ENCODE measurements at places on chromosomes 7 and 10.

GRCh38 chr7:129150199-129150996 is 5.9 kb downstream of the TSPAN33 start:
- DNase-seq: no peak

DNA sequence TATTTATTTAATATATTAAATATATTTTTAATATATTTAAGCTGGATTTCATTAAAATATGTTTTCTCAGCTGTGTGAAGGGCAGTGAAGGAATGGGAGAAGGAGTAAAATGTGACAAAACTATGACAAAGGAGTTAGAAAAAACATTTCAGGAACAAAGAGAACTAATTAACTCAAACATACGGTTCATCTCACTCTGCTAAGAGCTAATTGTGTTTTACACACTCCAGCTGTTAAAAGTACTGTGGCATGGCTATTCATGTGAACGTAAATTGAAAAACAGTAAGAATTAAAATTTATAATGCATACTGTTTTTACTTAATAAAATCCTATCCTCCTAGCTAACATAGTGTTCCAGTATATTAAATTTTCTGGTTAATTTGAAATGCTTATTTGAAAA is 262.5 kb upstream of the GNAI1 start:
- no peak for DNase-seq

GRCh38 chr10:127145173-127145572 is 51.2 kb downstream of the INSYN2A start:
- no peak for DNase-seq

DNA sequence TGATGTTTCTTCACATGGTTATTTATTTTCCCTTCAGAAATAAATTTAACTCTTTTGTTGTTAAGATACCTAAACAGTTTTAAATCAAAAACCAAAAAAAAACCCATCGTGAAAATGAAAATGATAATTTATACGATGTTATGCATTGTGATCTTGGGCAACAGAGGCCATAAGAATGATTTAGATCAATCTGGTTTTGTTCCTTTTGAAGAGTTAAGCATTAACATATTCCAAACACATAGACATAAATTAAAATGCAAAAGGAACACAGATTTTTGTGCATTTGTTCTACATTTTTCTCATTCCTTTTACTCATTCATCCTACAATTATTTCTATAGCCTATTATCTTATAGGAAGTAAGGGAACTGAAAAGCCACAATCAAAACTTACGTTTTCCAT is 226.1 kb upstream of the SEMA3D start:
- DNase-seq: no peak

- no peak for DNase-seq
Measured at GRCh38 chr7:8823486-8823885, 390.1 kb downstream of the NXPH1 start.
